ENCODE measurements at places on chromosomes 3 and 15.

DNA sequence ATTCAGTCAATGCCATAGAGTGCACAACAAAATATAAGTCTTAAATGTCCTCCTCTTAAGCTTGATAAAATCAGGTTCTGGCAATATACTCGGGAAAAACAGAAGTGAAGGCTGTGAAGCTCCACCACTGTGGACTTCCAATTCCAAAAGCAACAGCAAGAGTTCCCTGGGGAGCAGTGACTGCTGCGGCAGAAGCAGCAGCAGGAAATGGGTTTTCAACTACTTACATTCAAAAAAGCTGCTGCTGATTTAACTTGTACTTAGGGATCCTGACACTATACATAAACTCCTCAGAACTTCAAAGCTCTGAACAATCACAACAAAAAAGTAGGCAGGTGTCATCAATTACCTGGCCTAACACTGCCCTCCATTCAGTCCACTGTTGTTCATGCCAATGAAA lies 4.7 kb downstream of the CEP152 start:
- DNase-seq: no peak

DNA sequence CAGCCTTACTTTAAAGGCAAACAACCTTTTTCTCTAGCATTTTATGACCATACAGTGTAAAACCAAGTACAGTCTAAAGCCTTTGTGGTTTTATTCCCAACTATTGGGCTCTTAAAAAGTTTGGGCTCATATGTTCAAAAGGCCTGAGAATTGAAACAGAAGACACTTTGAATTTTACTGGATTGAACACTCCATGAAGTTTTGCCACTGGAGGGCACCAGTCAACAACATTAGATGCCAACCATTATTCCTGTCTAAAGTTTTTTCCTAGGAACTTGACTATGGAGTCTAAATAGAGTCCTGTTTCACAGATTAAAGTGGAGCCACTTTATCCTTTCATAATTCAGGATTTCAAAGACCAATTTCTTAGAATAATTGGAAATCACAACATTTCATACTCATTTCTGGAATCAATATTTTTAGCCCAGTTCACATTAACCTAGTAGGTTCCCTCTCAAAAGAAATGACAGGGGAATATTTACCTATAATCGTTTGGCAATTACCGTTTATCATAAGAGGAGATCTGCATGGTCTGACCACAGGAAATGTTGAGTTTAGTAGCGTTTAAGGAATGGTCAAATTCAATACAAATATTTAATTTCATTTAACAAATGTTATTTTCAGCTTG lies 244.1 kb upstream of the PDZRN3 start:
- peak; percentile 67 for DNase-seq

DNA sequence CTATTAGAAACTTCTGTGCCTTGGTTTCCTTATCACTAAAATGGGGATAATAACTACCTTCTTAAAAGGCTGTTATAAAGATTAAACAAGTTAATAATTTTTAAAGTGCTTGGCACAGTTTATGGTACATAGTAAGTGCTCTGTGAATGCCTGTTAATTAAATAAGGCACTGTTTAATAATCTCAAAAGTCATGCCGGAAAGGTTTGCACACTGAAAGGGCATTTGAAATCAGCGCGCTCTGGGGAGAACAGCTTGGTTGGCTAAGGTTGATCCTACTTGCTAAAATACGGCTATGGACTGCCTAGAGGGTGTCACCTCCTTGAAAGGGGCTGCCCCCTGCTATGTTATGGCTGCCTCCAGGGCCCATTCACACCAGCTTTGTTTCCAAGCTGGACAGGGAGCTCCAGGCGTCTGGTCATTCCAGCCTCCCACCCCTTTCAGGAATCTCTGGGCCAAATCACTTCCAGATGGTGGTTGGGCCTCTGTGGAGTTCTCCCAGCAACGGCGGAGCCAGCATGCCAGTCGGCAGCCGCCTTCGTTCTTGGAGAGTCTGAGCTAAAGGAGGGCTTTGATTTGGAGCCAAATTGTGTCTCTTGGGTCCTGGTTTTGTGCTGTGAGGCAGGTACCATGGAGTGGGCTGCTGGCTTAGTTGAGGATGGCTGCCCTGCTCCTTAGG lies 5.9 kb downstream of the FLNB start:
- peak; percentile 97 for DNase-seq

DNA sequence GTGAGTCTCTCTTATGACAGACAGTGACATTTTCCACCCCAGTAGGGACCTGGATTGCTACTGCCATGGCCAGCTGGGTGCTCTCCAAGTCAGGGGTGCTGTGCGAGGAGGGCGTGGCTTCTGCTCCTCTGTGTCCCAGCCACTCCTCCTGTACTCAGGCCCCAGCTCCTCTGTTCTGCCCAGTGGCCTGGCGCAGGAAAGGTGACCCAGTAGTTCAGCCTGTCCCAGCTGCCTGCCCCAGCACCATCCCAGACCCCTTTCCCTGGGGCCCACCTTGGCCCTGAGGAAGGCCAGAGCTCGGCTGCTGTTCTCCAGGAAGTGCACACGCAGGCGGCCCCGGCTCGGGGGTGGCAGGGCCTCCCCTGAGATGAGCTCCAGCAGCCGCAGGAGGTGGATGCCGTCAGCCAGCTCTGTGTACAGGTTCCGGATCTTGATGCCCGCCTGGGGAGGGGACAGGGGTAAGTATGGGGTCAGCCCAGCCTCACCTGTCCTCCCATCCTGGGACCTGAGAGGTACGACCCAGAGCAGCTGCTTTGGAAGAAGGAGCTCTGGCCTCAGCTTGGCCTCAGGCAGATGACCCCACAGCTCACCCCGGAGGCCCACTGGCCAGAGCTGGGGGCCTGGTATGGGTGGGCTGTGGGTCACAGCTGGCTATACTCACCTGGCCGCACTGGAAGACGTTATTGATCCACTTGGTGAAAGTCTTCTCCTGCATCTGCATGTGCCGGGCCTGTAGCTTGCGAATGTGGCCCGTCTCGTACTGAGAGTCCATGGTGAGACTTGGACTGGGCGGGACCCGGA lies 1.0 kb downstream of the SPTBN5 start:
- DNase-seq: no peak

GRCh38 chr15:58876306-58877106 lies 57.0 kb downstream of the SLTM start:
- DNase-seq: no peak

DNA sequence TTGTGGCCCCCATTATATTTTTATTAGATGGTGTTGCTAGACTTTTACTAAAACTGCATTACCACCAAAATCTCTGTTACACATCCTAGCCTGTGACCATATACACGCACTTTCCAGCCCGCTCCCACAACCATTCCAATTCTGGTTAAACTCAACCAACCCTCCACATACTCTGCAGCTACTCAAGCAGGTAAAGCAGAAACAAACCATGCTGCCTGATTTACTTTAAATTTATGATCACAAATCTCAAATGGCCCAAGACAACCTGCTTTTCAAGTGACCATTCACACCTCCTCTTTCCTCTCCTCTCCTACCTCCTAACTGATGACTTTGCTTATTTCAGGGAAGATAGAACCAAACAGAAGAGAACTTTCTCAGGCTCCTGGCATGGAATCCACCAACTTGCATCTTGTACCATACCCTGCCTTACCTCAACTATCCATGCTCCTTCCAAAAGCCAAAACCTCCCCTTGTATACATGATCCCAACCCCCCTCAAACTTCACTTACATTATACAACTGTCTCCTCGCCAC lies 18.5 kb downstream of the ULK4 start:
- DNase-seq: no peak

DNA sequence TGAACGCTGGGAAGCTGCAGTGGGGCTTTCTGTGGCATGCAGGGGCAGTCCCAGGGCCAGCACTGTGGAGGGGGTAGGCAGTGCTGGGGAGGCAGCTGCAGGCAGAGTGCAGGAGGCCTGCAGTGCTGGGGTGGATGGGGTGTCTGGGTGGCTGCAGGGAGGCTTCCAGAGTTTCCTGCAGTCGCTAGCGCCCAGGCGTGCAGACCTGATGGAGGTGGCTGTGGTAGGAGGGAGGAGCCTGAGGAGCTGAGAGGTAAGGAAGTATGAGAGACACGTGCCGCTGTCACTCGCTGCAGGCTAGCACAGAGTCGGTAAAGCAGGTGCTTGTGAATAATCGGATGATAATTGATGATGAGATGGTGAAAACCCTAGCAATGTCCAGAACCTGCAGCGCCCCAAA lies 16.3 kb downstream of the SYNM start:
- no peak for DNase-seq

DNA sequence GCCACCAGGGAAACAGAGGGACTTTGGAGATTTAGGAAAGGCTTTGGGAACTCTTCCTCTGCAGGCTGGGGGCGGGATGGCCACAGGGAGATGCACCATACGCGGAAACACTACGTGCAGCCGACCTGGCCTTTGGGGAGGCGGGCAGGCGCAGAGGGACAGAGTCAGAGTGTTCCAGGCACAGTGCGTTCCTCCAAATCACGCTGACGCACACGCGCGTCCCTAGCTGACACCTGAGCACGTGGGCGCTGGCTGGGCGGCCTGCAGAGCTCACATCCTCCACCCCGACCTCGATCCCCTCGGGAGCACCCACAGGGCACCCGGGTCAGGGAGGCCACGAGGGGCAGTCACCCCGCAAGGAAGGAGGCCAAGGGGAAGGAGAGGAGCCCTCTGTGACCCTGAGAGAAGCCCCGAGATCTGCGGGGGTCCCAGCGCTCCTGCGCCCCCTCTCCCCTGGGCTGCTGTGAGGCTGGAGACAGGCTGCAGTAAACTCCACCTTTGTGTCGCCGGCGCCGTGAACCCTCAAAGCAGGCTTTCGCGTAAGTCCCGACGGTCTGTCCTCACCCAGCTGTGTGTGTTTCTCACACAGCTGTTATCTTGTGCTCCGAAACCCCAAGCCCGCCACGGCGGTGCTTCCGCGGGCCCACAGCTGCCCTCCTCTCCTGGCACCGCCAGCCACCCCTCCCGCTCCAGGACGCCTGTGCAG lies 196.3 kb downstream of the OCA2 start:
- no peak for DNase-seq

DNA sequence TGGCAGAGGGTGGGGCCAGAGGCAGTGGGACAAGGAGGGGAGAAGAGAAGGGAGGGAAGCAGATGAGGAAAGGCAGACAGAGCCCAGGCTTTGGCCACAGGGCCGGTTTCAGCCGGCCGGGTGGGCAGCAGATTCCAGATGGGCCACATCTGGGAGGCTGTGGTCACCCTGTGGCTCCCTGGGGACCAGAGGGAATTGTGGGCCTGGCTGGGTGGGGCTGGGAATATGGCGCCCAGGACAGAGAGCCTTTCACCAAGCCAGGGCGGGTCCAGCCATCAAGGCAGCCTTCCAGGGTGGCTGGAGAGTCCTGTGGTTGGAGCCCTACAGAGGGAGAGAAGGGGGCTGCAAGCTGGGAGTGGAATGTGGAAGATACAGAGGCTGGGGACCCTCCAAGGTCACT lies 18.9 kb downstream of the PTH1R start:
- no peak for DNase-seq

DNA sequence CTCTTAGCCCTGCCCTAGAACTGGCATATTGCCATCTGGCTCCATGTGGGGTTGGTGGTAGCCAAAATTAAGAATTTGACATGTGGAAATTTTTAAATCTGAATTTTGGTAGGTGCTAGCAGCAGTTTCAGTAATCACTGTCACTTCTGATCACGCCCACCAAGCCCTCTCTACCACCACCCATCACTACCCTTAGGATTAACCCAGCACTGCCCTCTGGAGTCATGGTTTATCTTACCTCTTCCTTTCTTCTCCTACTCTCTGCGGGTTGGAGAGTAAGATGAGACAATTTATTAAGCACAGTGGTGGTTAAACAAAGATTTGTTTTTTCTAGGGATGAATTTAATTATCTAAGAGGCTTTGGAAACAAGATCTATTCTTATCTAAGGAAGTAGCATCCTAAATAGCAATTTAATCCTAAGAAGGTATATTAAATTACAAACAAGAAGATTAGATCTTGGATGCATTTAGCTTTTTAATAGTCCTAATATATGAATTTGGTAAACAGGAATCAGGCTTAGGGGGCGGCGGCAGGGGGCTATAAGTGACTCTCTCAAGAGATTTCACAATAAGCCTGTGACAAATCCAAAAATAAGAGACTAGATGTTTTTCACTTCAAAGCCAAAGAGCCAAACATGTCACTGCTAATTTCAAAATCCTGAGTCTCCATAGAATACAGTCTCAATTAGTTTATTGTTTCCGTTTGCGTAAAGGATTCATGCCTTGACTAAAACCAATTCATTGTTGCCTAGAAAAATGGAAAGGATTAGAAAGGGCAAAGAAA lies 498.4 kb upstream of the UBE2E2 start:
- DNase-seq: no peak

DNA sequence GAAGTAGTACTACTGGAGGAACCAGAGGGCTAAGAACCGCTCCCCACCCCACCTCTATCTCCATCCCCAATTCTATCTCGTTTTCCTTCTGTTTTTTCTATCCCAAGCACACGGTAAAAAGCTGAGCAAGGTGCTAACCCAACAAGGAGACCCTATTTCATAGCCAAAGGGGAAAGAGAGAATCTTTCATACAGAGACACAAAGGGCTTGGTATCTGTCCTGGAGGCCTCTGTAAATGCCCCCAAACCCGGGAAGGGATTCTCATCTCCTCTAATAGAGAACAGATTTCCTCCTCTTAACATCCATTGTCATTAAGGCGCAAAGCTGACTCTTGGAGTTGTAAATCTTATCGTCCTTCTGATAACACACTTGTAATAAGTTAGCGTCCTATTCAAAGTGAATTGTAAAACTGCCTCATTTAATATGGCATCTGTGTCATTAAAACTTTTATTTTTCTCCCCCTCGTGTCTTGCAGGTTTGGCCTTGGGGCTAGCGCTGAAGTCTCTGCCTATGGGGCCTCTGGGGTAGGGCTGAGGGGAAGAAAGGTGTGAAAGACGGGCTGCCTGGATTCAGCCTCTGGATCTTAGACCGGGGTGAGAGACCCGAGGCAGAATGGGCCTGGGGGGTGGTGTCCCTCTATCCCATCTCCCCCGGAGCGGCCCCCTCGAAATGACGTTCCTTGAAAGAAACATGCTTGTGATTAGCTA lies 12.1 kb downstream of the NR2F2 start:
- no peak for DNase-seq

- no peak for DNase-seq
Observed at GRCh38 chr3:169269005-169269404, 394.5 kb downstream of the MECOM start.

- DNase-seq: no peak
Observed at GRCh38 chr3:76826861-76827260, 213.0 kb upstream of the ROBO2 start.

- no peak for DNase-seq
Observed at GRCh38 chr3:165233501-165234195, 37.5 kb upstream of the SLITRK3 start.

- no peak for DNase-seq
Observed at GRCh38 chr3:133113526-133113925, 75.3 kb downstream of the TMEM108 start.

GRCh38 chr15:58513008-58513407 lies 81.2 kb downstream of the LIPC start:
- no peak for DNase-seq

- peak; percentile 75 for DNase-seq
Observed at GRCh38 chr3:39189959-39190269, 2.5 kb downstream of the XIRP1 start.

Data from AG08395 (cell line).